ENCODE measurements at places on chromosomes 5 and 9.

- peak; percentile 4 for DNase-seq
Measured at GRCh38 chr5:65721050-65721719, 724 bp downstream of the SGTB start.

- DNase-seq = no peak
Measured at GRCh38 chr5:108145351-108145750, 236.5 kb downstream of the FBXL17 start.

DNA sequence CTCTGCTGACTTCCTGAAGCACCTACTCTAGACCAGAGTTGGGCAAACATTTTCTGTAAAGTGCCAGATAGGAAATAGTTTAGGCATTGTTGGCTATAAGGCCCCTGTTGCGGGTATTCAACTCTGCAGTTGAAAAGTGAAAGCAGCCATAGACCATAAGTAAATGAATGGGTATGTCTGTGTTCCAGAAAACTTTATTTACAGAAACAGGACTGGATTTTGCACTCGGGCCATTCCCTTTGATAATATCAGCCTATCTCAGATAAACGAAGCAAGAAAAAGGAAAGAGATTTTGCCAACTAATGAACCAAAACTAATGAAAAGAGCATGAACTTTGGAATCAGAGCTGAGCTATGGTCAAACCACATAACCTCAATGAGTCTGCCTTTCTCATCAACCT, 184.4 kb downstream of the SAXO1 start:
- DNase-seq = no peak

GRCh38 chr5:115068239-115069086, 101.2 kb downstream of the TRIM36 start:
- DNase-seq = peak; percentile 5

DNA sequence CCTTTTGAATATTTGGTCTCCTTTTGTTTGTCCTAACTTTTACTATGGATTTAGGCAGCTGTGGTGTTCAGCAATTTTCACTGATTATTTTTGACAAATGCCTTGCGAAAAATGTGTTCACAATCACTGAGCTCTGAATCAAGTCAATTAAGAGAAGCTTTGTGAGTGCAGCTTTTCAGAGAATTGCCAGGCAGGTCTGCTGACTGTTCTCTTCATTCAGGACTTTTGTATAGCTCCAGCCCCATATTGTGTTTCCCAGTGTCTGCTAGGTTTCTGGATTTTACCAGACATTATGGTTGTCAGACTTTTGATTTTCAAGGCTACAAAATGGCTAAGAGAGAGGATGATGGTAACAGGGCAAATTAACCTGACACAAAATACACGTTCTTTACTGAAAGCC, 1055.9 kb downstream of the CDH18 start:
- no peak for DNase-seq

DNA sequence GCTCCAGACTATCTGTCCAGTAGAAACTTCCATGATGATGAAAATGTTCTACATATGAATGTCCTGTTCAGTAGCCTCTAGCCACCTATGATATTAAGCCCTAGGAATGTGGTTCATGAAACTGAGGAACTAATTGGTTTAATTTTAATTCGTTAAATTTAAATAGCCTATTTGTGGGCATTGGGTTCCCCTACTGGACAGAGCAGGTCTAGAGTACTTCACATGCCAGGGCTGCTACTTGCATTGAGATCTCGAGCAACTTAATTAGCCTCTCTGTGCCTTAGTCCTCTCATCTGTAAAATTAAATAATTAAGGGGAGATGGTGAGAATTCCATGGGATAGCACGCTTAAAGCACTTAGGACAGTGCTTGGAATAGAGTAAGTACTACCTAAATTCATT, 160.0 kb downstream of the PAPPA start:
- DNase-seq = no peak

GRCh38 chr9:71509054-71509453, 259.3 kb downstream of the CEMIP2 start:
- no peak for DNase-seq

DNA sequence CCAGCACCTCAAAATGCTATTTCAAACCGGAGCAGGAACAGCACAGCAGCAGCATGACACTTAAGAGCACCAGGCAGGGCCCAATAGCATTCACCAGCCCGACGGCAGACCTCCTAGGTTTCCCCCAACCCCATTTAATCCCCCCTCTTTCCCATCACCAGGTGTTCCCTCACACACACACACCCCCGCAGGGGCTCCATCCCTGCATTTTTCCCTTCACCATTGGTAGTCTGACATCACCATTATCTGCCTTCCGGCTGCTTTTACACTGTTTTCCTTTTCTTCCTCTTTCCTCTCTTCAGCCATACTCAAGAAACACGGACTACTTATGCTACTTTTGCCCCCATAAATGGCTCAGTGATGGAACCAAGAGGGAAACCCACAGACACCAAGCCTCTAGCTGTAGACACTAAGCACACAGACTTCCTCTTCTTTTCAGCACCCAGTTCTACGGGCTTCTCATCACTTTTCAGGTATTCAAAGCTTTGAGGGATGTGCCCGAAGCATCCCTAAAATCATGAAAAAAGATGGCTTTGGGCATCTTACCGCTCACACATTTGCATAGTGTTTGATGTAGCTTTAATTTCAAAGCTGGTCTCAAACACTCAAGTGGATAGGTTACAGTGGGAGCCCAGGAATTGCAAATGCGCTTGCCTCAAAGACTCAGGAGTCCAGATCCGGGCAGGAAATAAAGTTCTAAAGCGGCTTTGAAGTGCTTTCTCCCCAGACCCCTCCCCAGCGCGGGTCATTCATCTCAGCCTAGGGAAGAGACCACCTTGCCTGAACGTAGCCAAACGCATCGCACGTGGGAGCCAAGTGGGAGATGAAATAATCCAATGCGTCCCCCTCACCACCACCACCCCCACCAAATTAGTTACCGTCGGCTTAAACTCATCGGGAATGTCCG, 141.5 kb downstream of the TSSK1B start:
- no peak for DNase-seq

GRCh38 chr9:78236551-78236910, 656 bp downstream of the CEP78 start:
- no peak for DNase-seq

DNA sequence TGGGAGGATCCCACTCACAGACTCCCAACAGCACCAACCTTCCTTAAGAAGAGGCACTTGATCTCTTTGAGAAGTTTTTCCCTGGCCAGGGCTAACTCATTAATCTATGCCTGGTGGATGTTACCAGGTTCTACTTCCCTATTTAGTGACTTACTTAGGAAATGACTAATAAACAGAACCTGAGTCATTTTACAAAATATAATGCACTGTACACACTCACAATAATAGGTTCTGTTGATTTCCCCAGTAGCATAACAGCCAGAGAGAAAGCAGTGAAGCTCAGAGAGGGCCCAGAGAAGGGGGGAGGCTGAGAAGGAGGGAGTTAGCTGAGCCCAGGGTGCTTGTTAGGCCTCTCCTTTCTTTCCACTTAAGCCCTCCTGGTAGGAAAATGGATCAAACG, 27.1 kb downstream of the FRMD3 start:
- no peak for DNase-seq

- DNase-seq = no peak
Measured at GRCh38 chr9:78064075-78064474, 32.5 kb upstream of the GNAQ start.

GRCh38 chr9:15300218-15300617, 6.8 kb downstream of the TTC39B start:
- DNase-seq = no peak

DNA sequence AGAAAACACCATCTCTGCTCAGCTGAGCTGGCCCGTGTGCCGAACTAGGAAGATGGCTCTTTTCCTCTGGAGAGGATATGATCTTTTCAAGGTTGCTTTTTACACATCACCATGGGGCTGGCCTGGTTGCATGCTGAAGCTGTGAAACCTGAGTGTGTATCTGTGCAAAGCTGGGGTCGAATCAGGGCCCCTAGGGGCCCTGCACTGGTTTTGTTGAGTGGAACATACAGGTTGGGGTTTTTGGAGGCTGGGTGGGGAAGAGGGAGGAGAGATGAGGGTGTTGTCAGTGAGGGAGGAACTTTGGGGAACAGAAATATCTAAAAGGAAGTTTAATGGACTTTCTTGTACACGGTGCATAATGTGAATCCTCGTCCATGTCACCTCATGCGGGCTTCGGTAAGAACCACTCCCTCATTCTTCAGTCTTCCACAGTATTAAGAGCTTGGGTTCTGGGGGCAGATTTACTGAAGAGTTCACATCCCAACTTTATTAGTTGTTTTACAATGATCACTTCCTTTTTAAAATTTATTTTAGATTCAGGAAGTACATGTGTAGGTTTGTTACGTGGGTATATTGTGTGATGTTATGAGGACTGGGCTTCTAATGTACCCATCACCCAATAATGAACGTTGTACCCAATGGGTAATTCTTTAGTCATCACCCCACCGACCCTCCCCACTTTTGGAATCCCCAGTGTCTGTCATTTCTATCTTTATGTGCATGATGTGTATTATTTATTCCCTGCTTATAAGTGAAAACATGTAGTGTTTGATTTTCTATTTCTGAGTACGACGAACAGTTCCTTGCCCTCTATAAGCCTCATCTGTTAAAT, 238.2 kb downstream of the NR3C1 start:
- DNase-seq = no peak

- DNase-seq = peak; percentile 77
Measured at GRCh38 chr9:127199001-127199791, 65.4 kb upstream of the GARNL3 start.

GRCh38 chr5:57613741-57614140, 131.1 kb upstream of the ACTBL2 start:
- DNase-seq = no peak

DNA sequence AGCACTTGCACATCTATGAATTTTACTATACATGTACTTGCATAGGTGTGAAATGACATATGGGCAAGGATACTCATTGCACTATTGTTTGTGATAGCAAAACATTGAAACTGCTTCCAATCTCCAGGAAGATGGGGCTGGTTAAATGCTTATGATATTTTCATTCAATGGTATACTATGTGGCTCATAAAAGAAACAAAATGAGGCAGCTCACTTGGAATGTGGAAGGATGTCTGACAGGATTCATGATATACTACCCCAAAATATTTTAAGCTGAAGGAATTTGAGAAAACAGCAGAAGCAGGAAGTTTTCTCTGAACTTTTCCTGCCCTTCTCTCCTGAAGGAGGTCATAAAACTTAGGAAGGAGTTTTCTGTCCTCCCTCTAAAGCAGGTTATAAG, 99.6 kb upstream of the CAST start:
- DNase-seq = no peak

DNA sequence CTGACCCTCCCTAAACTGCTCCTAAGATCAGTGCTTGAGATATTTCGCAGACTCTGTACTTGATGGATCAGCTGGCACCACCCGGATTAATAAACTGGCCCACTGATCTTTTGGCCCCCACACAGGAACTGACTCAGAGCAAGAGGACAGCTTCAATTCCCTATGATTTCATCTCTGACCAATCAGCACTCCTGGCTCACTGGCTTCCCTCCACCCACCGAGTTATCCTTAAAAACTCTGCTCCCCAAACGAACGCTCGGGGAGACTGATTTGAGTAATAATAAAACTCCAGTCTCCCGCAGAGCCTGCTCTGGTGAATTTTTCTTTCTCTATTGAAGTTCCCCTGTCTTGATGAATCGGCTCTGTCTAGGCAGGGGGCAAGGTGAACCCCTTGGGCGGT, 36.5 kb upstream of the CD180 start:
- no peak for DNase-seq

GRCh38 chr9:111676116-111676515, 14.7 kb downstream of the GNG10 start:
- no peak for DNase-seq

GRCh38 chr9:86598411-86599239, 244.4 kb upstream of the TUT7 start:
- DNase-seq = no peak

DNA sequence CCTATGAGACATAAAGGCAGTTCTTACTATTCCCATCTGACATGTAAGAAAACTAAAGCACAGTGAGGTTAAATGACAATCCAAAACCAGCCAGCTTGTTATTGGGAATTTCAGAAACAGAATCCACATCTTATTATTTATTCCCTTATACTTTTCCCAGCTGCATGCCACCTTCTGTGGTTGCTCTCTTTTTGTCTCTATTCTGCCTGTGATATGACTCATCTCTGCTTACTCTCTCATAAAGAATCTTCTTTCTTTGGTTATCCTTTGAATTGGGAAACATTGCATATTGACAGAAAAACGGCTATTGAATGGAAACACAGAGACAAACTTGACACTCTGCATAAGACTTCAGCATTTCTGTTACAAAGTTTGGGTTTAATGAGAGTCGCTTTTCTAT, 183.2 kb downstream of the TLR4 start:
- no peak for DNase-seq

- DNase-seq = no peak
Measured at GRCh38 chr5:176410486-176411180, 5.7 kb downstream of the CLTB start.

GRCh38 chr5:180792287-180792964, 10.2 kb downstream of the MGAT1 start:
- no peak for DNase-seq

GRCh38 chr5:113578091-113578490, 64.6 kb downstream of the YTHDC2 start:
- DNase-seq = no peak

- DNase-seq = no peak
Measured at GRCh38 chr5:177430140-177430951, 3.9 kb downstream of the GRK6 start.

- no peak for DNase-seq
Measured at GRCh38 chr9:103942200-103942599, 151.9 kb upstream of the SMC2 start.

GRCh38 chr5:88675708-88676636, 207.0 kb downstream of the MEF2C start:
- no peak for DNase-seq
